Lower lobe of right lung (tissue), 2 donors: ENCODE measurements at places on chromosomes 7 and 10.

- DNase-seq, result no peak
Measured at GRCh38 chr10:127398140-127398970, 150.8 kb upstream of the NPS start.

DNA sequence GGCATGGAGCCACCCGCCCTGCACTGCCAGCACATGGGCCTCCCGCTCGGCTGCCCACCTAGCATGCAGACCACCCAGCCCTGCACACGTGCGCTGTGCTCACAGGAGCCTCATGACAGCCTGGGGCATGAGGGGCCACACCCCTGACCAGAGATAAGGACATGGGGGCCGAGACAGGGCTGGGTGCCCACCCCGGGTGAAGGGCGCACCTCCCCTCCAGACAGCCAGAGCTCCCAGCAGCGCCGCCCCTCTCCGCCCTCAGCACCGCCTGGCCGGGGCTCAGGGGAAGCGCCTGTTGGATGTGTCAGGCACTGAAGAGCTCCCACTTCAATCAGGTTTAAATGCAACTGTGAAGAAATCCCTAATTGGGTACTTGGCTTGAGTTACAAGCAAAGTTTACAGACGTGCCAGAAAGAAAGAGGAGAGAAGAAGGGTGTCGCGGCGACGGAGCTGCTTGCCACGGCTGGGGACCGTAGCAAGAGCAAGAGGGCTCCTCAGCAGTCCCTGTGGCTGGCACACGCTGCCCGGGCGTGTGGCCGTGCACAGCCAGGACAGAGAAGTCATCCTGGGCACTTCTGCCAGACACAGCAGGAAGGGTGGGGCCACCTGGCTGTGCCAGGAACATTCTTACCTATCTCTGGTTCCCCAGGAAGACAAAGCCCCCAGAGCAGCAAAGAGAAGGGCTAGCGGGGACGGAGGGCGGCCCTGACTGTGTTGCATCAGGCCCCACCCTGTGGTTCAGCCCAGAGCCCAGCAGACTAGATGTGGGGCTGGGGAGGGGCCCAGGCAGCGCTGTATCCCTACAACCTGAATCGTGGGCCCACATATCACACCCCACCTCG lies 247.4 kb downstream of the ELFN1 start:
- DNase-seq, result peak; percentile 43

DNA sequence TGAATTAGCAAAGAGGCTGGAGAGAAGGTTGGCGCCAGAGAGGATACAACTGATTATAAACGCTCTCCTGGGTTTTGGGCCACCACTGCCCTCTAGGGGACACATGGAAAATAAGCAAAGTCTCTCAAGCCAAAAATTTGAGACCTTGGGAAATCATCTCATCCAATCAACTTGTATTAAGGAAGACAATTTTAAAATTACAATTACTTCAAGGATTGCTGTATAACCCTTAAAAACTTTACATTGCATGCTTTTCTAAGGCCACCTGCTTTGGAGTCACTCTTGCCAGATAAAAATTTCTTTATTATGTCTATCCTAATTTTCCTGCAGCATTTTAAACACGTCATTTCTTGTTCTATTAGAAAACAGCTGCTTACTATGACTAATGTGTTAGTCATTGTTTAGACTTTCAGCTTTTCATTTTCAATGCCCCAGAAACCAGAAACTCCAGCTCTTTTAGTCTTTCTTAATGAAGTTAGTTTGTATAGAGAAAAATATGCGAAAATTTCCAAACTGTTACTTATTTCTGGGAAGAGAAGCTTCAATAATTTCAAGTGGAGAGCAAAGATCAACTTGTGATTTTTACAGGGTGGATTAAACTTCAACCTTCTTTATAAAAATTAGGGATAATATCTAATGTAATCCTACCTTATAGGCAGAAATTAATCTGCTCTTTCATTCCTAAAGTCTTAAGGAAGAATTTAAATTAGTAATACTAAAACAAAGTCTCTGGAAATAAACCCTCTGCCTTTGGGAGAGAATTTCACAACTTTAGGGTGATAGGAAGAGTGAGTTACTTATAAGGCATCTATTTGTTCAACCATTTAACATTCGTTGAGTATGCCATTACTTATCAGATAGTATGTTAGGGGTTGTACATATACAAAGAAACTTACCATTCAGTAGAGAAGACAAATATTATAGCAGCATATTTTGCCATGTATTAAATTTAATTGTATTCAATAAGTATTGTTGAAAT lies 20.6 kb upstream of the RHOBTB1 start:
- DNase-seq, result peak; percentile 51

DNA sequence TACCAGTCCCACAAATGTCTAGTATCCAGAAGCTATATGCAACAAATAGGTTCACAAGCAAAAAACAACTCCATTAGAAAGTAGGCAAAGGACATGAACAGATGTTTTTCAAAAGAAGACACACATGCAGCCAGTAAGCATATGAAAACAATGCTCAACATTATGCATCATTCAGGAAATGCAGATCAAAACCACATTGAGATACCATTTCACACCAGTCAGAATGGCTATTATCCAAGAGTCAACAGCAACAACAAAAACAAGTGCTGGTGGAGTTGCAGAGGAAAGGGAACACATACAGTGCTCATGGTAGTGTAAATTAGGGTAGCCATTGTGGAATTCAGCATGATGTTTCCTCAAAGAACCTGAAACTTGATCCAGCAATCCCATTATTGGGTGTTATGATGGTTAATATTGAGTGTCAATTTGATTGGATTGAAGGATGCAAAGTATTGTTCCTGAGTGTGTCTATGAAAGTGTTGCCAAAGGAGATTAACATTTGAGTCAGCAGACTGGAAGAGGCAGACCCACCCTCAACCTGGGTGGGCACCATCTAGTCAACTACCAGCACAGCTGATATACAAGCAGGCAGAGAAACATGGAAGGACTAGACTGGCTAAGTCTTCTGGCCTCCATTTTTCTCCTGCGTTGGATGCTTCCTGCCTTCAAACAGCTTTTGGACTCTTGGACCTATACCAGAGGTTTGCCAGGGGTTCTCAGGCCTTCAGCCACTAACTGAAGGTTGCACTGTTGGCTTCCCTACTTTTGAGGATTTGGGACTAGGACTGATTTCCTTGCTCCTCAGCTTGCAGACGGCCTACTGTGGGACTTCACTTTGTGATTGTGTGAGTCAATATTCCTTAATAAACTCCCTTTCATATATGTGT lies 218.4 kb upstream of the SEMA3D start:
- DNase-seq, result no peak

DNA sequence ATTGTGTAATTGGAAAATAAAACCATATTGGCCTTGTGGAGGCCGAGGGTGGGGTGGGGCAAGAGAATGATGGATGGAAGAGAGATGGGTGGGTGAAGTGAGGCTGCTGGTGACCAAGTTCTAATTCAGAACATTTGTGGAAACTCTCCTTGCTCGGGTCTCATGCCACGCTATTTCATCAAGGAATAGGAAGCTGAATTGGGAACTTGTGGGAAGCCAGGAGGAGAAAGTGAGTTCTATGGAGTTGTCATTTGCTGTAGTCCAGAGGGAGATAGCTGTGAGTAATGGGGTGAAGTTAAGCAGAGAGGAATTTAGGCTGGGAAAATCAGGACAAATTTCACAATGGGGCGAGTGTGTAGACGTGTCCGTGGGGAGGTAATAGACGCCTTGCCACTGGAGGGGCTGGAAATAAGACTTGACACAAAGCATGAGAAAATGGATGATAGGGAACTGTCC lies 339.2 kb downstream of the LRMDA start:
- DNase-seq, result no peak

GRCh38 chr10:124550293-124551034 lies 88.8 kb downstream of the LHPP start:
- DNase-seq, result no peak

- DNase-seq, result no peak
Measured at GRCh38 chr7:6168477-6168868, 104.0 kb downstream of the CYTH3 start.

GRCh38 chr7:145252031-145252430 lies 416.2 kb upstream of the TPK1 start:
- no peak for DNase-seq

GRCh38 chr10:26475386-26475785 lies 37.2 kb downstream of the APBB1IP start:
- no peak for DNase-seq

DNA sequence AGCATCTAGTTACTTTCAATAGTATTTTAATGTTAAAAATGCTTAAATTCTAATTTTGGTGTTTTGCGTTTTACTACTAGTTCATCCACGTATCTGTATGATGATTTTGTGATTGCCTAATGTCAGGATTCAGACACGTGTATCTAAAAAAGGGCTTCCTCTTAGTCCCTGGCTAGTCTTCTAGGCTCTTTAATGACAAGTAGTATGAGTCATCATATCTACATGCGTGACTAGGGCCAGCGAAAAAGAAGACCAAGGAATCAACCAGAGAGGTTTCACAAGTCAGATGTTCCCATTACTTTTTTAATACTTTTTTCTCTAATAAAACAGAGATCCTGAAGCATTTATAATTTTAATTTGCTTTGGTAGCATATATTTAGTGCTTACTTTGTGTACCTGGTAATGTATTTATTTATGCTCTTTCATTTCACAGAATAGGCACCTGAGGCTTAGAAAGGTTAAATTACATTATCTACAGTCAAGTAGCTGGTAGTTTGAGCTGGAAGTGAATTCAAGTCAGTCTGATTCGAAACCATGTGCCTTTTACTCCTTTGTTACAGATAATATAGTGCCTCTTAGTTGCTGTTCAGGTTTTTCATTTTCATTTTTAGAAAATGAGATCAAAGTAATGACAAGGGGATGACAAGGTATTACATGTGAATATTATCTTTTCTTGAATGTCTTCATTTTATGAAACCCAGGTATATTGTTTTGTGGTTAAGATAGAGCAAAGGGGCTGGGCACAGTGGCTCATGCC lies 140.3 kb downstream of the FOXP2 start:
- no peak for DNase-seq

GRCh38 chr10:36489611-36490228 lies 635.7 kb upstream of the ANKRD30A start:
- DNase-seq, result no peak

DNA sequence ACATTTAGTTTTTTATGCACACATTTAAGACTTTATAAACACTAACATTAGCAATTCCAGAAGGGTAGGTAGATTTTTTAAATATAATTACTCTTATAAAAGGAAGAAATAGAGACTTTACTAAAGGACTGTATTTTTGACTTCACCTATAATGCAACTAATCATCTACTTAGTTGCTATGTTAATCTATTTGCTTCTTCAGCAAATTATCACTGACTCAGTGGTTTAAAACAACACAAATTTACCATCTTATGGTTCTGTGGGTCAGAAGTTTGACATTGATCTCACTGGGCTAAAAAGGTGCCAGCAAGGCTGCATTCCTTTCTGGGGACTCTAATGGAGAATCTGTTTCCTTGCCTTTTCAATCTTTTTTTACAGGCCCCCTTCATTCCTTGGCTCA lies 7.6 kb downstream of the MTERF1 start:
- no peak for DNase-seq

DNA sequence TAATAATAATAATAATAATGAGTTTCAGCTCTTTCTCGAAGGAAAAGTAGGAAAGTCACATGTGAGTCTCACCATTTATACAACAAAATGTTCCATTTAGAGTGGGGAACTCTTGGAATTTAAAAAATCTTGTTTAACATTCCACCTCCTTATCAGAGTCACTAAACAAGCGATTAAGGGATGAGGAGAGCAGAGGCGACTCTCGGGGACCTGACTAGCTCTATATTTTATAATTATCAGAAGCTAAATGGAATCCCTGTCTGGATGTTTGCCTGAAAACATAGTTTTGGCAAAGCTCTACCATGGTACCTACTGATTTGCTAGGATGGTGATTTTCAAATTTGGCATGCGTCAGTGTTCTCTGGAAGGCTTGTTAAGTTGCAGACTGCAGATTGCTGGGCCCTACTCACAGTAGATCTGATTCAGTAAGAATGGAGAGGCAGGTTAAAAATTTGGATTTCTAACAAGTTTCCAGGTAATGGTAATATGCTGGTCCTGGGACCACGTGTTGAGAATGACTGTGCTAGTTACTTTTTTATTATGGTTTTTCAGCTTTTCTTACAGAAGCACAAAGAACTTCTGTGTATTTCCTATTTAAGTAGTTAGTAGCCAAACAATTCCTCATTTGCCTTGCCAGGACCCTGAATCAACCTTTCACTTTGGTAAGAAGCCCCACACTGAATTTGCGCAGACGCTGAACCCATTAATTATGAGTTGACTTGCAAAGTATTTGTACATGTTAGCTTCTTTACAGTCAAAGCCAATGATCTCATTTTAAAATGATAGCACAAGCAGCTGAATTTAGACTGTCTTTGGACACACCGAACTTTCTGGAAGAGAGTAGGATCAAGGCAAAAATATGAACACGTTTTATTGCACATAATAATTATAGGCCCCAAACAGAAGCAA lies 39.5 kb downstream of the CPED1 start:
- no peak for DNase-seq

DNA sequence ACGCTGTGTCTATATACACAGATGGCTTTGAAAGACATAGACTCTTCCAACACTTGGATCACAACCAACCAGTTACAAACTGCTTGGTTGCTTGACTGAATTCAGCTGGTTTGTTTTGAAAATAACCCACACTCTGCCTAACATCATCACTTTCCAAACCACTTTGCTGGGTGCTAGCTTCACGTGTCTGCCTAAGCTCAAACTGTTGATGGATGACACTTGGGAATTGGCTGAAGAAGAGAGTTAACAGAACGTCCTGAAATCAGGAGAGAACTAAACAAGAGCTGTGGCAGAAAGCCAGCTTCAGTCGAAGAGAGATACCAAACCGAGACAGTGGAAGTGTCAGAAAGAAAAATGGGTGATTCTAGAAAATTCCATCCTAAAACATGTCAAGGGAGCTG lies 420.8 kb upstream of the AUTS2 start:
- no peak for DNase-seq

GRCh38 chr7:117949232-117949631 lies 76.0 kb upstream of the CTTNBP2 start:
- no peak for DNase-seq

- DNase-seq, result peak; percentile 43
Measured at GRCh38 chr10:132520177-132520811, 17.3 kb upstream of the INPP5A start.

DNA sequence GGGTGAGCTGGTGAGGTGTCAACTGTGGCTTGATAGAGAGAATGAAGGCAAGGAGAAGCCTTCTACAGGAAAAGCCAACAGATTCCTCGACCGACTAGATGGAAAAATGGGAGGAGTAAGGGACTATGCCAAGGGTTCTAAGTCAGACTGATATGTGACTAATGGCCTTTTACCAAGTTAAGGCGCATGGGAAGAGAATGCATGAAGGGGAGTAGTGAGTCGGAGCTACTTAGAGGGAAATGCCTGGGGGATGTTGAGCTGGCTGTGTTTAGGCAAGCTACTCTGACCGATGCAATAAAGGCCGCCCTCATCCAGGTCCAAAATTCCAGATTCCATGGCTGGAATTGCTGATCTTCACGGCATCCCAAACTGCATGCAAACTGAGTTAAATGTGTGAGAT lies 48.2 kb downstream of the APBB1IP start:
- DNase-seq, result no peak

DNA sequence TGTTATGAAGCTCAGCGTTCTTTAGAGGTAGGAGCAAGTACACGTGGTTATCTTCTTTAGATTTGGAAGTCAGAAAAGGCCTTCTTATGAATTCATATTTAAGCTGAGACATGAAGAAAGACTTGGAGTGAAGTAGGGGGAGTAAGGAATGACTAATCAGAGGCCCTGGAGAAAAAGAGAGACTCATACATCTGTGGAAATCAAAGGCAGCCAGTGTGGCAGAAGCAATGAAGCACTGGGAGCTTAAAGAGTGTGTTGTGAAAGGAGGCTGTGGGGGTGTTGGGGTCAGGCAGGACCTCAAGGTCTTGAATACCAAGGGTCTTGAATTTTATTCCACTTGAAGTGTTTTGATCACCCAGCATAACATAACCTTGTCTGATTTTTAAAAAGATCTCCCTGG lies 35.7 kb upstream of the FGL2 start:
- no peak for DNase-seq
